ENCODE measurements at places on chromosomes 2 and 18.

GRCh38 chr2:135999899-136000298 is 14.5 kb upstream of the DARS1 start:
- no peak for DNase-seq

GRCh38 chr2:241017228-241017940 is 19.0 kb downstream of the SNED1 start:
- no peak for DNase-seq

DNA sequence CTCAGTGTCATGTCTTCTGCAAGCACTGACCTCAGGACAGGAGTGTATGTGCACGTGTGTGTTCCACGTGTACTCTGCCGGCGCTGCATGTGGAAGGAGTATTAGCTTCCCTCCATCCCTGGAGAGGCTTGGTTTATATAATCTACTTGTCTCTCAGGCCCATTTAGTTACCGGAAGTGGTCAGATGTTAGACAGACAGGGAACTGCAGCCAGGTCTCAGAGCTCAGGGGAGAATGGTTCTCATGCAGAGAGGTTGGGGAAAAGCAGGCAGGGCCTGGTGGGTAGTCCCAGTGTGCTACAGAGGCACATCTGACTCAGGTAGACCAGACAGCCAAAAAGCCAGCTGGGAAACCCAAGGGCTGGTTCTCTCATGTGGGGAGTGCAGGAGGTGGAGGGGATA is 167.9 kb downstream of the CTIF start:
- no peak for DNase-seq

DNA sequence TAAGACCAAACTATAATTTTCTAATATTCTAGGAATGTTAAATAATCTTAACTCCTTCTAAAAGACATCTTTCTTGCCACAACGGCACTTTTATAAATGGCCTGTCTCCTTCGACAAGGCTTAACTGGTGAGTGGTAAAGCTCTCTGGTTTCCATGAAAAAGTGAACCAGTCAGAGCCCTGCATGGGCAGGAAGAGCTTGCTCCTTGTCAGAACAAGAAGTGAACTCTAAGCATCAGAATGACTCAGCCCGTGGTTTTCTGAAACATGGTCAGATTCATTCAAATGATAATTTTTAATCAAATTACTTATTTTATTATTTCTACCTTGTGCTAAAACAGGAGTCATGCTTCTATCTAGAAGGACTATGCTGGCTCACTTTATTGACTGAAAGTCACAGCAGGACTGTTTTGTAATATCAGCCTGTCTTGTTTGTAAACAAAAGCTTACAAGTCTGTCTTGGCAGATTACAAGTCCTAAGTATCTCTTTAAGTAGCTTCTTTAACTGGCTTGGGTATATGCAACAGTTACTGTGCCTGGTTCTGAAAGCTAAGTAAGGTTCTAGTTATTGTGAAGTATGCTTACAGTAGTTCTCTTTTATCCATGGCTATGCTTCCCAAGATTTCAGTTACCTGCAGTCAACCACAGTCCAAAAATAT is 245.4 kb downstream of the NAPG start:
- DNase-seq, result no peak

DNA sequence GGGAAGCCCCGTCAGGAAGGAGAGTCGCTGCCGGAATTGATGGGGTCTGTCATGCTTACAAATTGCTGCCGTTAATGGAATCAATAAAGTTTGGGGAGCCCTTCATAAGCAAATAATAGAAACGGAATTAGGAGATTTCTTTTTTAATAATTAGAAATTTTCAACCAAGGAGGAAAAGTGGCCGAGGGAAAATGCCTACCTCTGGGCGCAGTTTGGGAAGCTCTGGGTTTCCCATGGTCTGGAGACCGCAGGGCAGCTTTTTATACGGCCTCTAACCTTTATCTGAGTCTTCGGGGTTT is 1.3 kb downstream of the EVX2 start:
- no peak for DNase-seq

DNA sequence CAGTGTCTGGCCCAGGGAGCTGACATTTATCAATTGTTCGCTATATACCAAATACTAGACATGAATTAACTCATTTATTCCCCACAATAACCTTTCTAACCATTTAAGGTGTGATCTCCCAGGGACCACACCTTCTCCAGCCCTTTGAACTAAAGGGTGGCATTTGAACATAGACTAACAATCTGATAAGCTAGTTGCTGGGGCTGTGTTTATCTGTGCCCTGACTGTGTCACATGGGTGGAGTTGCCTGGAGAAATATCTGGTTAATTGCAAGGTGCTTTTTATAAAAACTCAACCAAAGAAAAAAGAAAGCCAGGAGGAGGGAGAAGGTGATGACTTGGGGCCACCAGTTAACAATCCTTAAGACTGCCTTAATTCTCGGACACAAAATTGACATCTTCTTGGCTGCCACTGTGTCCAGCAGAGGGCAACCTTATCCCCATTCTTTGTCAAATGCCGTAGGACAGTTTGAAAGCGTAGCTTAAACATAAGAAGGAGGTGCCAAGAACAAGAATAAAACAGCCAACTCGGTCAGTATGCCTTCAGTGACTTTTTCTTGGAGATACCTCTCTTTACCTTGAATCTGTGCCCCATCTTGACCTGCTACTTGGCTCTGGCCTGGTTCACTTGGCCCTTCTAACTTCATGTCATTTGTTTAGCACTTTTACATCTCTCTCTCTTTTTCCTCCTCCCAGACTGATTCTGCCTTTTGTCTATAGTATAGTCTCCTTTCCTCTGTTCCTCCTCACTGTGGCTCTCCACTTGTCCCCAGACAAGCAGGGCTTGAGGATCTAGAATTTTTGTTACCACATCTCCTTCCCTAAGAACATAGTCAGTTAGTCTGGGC is 183.4 kb downstream of the MYO3B start:
- DNase-seq, result peak; percentile 12

DNA sequence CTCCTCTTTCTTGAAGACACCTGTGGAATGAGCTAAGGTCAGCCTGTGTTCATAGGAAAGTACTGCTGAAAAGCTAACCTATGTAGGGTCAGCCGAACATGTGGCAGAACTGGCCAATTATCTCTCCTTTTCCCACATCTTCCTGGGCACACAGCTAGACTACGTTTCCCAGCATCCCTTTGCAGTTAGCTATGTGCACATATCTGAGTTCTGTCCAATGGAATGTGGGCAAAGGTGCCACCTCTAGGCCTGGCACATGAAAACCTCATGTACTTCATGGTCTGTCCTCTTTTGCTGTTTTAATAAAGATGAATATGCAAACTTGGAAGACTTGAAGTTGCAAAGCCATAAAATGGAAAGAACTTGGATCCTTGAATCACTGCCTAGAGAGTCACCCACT is 352.6 kb downstream of the TNS1 start:
- DNase-seq, result no peak

- DNase-seq, result no peak
These were observed 92.3 kb upstream of the CAPN13 start for GRCh38 chr2:30899516-30900054.

- DNase-seq, result no peak
These were observed 125.7 kb downstream of the KCTD1 start for GRCh38 chr18:26422472-26423162.

GRCh38 chr2:145563741-145564615 is 1044.1 kb upstream of the ZEB2 start:
- no peak for DNase-seq

DNA sequence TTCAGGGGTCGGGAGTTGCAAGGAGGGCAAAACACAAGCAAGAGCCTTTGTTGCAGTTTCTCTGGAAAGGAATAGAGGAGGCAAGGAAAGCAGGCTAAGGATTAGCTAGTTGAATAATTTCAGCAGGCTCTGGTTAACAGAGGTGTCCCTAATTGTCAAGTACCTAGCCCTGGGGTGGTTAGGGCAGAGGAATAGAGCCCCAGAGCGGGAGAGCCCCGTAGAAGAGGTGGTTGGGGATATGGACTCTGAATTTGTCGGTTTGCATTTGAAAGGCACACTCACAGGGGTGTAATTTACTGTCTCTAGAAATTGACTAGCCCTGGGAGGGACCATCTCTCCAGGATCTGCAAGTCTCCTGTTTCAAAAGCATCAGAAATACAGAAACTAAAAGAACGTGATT is 1030.2 kb downstream of the TMEM182 start:
- DNase-seq, result no peak

DNA sequence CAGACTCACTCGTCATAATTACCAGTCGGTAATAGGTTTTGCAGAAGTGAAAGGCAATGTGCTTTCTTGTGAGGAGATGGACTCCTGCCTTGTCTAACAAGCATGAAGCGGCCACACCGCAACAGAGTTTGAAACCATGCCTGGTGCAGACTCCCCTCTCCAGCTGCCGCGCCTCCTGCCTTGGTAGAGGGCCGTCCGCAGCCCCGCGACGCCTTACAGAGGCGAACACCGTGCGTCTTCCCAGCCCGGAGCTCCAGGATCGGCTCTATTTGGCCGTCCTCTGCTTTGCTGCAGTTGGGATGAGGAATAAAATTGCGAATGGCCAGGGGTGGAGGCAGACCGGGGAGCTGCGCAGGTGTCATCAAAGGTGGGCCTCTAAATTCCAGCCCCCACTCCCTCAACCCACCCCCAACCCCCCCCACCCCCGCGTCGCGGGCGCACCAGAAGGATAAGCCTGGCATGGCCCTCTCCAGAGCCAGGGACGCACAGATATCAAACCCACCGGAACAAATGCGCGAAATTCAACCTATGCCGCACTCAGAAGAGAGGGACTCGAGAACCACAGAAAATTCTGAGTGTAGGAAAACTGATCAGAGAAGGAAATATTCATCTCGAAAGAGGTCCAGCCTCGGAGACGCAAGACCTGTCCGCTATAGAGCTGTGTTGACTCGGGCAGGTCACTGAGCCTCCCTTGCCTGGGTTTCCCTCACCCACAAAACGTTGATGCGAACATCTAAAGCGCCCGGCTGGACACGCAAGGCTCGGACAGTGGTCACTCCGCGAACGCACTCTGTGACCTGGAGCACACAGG is 1.1 kb downstream of the TRABD2A start:
- DNase-seq, result no peak

- DNase-seq, result no peak
These were observed 496.1 kb upstream of the RAB6C start for GRCh38 chr2:129483366-129483765.

GRCh38 chr2:85850451-85850850 is 38.3 kb downstream of the ST3GAL5 start:
- no peak for DNase-seq

DNA sequence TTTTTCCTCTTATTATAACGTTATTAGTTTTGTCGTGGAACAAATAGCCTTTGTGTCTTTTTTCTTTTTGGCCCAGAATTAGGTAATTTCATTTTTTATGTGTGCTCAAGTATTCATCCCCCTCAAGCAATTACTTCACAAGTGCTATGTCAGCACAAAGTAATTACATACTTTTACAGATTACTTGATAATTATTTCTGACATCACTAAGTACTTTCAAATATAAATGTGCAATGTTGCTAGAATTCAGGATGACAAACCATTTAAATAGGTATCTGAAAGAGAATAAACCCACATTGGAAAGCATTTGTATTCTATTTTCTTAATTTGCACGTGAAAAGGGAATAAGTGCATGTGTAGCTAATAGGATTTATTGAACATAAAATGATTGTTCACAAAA is 238.2 kb downstream of the CDH7 start:
- DNase-seq, result no peak

GRCh38 chr2:195902857-195903256 is 165.8 kb downstream of the DNAH7 start:
- no peak for DNase-seq

- no peak for DNase-seq
These were observed 113.7 kb downstream of the XRCC5 start for GRCh38 chr2:216222650-216223352.

GRCh38 chr18:59055345-59056032 is 84.2 kb upstream of the SEC11C start:
- no peak for DNase-seq

DNA sequence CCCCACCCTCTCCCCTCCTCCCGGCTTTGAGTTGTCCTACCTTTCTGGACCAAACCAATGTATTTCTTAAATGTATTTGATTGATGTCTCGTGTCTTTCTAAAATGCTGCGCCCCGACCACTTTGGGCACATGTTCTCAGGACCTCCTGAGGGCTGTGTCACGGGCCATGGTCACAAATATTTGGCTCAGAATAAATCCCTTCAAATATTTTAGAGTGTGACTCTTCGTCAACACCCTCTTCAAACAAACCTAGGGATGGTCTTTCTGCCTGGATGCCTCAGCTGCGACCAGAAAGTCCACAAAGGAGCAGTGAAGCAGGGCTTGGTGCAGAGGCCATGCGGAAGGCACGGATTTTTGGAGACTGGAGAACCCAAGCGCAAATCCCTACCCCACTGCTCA is 1.1 kb upstream of the SLC35F6 start:
- no peak for DNase-seq

- no peak for DNase-seq
These were observed 563.6 kb upstream of the PKDCC start for GRCh38 chr2:41483982-41484857.

DNA sequence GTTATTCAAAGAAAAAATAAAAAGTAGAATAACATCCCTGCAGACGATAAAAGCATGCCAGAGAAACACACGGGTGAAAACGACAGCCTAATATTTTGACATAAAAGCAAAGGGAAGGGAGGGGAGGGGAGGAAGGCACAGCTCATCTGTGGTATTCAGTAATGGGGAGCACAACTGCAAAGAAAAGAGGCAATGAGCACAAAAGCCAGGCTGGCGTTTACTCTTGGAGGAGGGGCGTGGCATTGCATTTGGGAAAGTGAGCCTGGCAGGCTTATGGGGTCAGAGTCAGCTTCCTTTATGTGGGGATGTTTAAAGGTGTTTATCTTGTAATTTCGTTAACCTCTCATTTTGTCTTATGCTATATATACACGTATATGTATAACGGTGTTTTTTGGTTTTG is 53.2 kb downstream of the STEAP3 start:
- no peak for DNase-seq

- no peak for DNase-seq
These were observed 12.3 kb upstream of the ASNSD1 start for GRCh38 chr2:189648846-189649509.

DNA sequence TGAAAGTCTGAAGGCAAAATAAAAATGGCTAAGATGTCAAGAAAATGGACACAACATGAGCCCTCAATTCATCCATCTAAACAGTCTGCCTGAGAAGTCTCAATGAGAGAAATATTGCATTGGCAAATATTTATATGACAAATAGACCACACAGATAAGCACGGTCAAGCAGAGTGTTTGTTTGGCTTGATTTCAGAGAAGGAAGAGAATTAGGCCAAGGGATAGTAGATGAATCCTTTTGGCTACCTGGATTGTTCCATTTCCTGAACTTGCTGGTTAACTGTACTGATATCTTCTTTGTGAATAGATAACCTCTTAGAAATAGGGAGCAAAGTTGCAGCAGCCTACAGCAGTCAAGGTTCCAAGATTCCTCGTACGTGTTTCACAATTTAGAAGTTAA is 129.6 kb downstream of the RBMS1 start:
- no peak for DNase-seq

GRCh38 chr2:213034585-213034984 is 116.8 kb downstream of the IKZF2 start:
- no peak for DNase-seq
